ENCODE measurements at places on chromosomes 5 and 9.

DNA sequence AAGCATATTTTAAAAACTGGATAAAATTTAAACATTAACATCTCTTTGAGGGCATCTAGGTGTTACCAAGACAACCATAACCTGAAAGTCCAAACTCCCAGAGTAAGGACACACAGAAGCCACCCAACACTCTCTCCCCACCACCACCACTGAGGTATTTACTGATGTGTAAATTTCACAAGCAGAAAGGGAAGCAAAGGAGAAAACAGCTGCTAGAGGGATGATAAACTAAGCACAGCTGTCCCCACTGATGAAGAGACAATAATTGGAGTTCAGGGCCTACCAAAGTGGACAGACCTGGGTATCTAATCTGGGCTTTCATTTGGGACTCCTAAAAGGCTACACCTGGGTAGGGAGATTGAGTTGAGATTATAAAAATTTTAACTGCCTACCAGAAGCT, 63.6 kb downstream of the FRMD3 start:
- no peak for DNase-seq

GRCh38 chr5:40682154-40683017, 2.7 kb downstream of the PTGER4 start:
- no peak for DNase-seq

- DNase-seq, result peak; percentile 63
Observed at GRCh38 chr9:32251539-32251938, 132.9 kb upstream of the ACO1 start.

GRCh38 chr9:95504053-95504963, 12.5 kb downstream of the PTCH1 start:
- DNase-seq, result no peak

- no peak for DNase-seq
Observed at GRCh38 chr5:25516141-25516540, 871.4 kb upstream of the CDH10 start.

DNA sequence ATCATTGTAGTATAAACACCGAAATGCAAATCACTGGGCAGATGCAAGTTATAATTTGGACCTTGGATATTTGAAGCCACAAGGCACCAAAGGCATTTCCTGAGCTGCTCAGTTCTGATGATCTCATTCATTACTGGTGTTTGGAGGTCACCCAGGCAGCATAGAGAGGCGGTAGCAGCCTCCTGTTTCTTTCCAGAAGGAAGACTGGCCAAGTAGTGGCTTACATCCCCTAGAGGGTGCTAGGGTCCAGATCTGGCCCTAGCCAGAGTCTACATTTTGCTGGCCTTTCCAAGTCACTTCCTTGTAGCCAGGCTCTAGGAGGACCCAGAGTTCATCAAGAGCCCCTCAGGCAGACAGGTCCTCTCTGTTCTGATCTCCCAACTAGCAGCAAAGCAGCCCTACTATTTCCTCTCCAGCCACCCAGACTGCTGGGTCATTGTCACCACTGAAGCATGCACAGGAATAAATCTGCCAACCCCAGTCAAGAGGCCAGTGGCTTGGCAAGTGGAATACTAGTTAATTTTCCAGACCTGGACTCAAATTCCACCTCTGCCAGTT, 33.4 kb upstream of the TTC1 start:
- peak; percentile 77 for DNase-seq

DNA sequence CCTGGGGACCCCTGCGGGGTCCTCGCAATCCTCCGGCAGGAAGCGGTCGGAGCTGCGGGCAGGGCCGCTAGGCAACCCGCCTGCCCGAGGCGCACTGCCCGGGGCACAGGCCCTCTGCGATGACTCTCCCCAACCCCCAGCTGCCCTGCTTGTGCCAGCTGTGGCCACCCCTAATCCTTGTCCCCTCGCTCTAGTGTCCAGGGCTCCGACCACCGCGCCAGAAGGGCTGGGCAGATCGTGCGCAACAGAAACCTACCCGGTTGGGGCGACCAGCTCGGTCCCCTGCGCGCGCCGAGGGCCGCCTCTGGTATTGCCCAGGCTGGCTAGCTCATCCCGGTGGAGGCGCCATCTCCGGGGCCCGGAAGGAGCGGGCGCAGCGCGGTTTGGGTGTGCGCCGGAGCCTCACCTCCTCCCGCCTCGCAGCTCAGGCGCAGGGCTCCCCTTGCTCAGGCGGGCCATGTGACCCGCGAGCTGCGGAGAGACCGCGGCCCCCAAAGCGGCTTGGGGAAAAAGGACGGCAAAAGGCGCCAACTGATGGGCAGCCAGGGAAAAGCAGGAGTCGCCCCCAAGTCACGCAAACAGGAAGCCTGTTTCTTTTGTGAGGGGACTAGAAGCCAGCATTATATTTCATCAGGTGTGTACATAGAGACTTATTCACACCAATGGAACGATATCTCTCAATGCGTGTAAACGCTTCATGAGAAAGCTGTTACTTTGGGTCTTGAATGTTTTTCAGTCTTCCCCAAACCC, 46.8 kb upstream of the RNF20 start:
- DNase-seq, result peak; percentile 75

DNA sequence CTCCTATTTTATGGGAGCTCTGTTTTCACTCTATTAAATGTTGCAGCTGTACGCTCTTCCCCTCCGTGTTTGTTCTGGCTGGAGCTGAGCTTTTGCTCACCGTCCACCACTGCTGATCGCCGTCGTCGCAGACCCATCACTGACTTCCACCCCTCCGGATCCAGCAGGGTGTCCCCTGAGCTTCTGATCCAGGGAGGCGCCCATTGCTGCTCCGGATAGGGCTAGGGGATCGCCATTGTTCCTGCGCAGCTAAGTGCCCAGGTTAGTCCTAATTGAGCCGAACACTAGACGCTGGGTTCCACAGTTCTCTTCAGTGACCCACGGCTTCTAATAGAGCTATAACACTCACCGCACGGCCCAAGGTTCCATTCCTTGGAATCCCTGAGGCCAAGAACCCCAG, 96.2 kb upstream of the PRDM9 start:
- no peak for DNase-seq

Data from ACHN (cell line).